ENCODE measurements at places on chromosomes 5 and 9.

- no peak for DNase-seq
Observed at GRCh38 chr9:80382211-80382891, 810.6 kb downstream of the TLE4 start.

- no peak for DNase-seq
Observed at GRCh38 chr9:30121611-30122010, 2262.8 kb upstream of the ACO1 start.

DNA sequence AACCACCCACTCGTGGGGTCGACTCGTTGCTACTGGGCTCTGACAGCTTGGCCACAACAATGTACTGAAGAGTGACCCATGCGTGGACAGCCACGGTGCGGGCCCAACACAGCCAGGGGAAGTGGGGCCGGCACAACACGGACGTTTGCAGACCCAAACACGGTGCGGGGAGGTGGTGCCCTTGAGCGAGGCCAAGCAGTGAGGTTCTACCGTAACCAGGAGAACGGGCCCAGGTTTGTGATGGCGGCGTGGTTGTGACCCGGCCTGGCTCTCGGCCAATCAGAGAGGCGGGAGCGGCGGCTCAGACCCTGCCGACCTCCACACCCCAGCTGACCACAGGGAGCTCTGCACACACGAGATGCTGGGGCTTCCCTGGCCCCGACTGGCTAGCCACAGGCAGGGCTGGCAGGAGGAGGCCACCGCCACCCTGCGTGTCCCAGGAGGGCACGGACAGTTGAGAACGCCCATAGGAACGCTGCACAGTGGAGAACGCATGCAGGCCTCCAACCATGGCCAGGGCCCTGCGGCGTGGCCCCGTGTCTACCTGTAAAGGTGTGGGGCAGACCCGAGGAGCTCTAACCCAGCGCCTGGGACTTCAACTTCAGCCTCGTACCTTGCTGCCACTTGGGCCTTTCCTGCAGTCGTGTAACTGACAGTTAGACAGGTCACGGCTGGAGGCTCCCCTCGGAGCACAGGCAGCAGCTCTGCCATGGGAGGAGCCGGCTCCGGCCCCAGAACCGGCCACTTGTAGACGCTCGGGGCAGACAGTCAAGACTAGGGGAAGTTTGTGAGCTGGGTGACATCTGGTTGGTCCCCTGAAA is 13.7 kb downstream of the BRD3 start:
- DNase-seq: no peak

- DNase-seq: no peak
Observed at GRCh38 chr5:11239261-11240015, 478.4 kb upstream of the DAP start.

- DNase-seq: no peak
Observed at GRCh38 chr5:123868267-123868666, 356.3 kb downstream of the CSNK1G3 start.

- no peak for DNase-seq
Observed at GRCh38 chr9:25703701-25704357, 25.6 kb upstream of the TUSC1 start.

DNA sequence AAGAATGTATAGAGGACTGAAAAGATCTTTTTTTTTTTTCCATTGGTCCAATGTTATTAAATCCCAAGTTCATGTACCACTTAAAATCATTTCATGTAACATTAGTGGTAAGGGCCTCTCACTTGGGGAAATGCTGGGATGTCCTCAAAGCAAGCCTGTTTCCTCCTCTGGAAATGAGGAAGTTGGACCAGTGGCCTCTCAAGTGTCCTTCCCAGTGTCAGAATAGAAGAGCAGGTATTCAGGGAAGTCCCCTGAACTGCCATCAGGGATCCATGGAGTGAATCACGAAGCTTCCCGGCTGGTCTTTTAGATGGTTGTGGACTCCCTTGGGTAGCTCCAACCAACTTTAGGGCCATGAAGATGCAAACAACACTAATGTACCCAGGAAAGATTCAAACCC is 55.2 kb upstream of the AFAP1L1 start:
- no peak for DNase-seq

GRCh38 chr5:85000671-85001070 is 616.0 kb upstream of the EDIL3 start:
- DNase-seq: no peak

DNA sequence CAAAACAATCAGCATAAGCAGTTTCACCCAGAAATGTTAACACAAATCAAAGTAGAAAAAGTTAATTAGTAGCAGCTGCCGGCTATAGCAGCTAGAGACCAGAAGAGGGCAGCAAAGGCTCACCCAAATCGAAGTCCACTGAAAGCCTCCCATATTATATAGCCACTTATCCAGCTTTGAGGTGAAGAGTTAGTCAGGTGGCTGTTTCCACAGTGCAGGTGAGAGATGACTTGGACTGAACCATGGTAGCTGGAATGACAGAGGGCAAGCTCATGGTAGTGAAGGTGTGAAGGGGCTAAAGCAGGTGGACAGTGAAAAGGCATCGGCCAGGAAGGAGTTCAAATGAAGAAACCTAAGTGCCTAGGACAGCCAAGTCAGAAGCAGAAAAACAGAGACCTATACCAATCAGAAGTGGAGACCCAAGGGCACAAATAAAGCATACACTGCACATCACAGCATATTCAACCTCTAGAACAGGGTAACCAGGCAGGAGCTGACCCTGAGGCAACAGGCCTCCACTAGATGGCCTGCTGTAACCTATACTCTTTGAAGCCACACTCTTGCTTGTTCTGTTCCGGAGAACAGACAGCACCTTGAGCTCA is 7.2 kb upstream of the RNF38 start:
- DNase-seq: peak; percentile 29

- no peak for DNase-seq
Observed at GRCh38 chr9:3475300-3476020, 50.3 kb downstream of the RFX3 start.

DNA sequence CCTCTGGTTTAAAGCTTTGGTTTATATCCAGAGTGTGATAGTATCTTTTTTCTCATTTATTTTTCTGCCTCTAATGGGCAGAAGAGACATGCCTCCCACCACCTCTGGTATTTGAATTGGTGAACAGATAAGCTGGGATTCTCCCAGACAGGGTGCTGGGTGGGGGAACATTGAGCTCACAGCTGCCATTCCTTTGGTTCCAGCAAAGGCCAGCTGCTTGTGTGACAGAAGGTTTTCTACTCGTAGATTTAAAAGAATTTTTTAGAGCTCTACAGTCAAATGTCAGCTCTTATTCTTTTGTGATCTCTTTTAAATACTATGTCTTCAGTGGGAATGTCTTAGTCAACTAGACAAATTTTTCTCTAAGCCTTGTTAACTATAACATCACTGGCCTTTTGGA is 54.7 kb upstream of the ADAMTS16 start:
- DNase-seq: no peak

GRCh38 chr9:68669218-68669617 is 35.8 kb upstream of the PIP5K1B start:
- DNase-seq: no peak

GRCh38 chr9:117596678-117597077 is 107.5 kb upstream of the TLR4 start:
- DNase-seq: no peak

DNA sequence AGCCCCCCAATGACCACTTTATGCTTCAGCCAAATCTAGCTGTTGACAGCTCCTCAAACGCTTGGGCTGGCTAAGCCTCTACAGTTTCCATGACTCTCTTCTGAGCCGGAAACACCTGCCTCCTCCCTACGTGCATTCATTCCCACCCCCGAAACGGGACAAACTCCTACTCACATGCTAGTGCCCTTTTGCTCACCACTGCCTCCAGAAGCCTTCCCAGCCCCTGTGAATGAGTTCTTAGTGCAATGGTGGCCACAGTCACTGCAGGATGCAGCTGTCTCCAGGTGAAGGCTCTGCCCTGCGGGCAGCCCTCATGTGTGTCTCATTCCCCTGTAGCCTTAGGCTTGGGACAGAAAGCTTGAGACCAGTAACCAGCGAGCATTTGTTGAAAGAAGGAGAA is 68.8 kb upstream of the DAB2IP start:
- DNase-seq: no peak

DNA sequence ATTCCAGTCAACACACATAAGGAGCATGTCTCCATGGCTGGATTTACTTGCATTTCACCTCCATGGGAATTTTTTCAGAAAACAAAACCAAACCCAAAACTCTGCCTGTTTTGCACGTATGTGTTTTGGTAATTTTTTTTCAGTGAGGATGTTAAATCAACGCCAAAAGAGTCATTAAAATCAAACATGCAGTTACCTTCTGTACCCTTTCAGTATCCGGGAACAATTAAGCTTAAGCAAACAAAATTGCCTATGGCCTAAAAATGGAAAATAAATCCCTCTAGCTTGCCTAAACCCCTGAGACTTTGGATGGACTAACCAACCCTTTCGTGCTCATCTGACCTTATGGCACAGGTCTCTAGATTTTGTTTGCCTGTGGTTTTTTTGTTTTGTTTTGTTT is 209.2 kb upstream of the KLF4 start:
- DNase-seq: no peak

- no peak for DNase-seq
Observed at GRCh38 chr9:134933076-134933659, 15.5 kb upstream of the FCN1 start.

DNA sequence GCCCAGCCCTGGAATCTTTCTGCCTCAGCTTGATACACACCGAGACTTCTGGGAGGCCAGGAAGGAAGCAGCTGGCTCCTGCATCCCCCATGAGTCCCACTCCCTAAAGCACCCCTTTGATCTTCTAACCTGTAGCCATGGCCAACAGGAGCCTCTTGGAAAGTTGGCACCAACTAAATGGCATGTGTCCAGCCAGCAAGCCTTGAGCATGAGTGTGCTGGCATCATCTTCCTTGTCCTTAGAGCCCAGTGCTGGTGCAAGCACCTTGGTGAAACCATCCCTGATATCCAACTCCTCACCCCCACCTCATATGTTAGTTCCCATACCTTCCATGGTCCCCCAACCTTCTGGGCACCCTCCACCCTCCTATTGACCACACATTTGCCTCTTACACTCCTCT is 130.4 kb downstream of the CRB2 start:
- no peak for DNase-seq

DNA sequence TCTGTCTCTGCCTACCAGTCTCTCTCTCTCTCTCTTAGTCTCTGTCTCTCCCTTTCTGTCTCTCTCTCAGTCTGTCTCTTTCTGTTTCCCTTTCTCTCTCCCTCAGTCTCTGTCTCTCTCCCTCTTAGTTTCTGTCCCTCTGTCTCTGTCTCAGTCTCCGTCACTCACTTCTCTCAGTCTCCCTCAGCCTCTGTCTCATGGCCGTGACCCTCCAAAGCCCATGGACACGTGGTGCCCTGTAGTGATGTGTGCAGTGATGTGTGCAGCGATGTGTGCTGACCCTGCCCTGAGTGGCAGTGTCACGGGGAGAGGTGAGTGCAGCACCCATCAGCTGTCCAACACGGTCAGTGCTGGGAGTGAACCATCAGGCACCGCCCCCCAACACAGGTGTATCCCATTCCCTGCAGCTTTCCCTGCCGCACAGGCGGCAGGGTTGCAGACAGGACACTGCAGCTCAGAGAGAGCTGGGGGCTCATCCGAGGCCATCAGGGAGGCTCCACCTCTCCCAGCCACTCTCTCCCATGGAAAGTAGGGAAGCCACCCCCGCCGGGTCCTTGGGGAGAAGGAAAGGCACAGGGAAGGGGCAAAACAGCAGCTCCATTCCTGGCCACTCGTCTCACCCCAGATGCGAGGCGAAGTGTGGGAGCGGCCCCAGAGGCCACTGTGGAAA is 794 bp upstream of the LRRC14B start:
- DNase-seq: no peak

- no peak for DNase-seq
Observed at GRCh38 chr9:128719919-128720605, 3.9 kb downstream of the ZDHHC12 start.

GRCh38 chr5:144169904-144170275 is 569 bp downstream of the YIPF5 start:
- no peak for DNase-seq

All from stimulated activated CD8-positive, alpha-beta memory T cell treated with anti-CD3 and anti-CD28 coated beads, Interleukin-7, amount 100 ng/mL, for 1 hour (primary cell).